ENCODE measurements at places on chromosomes 1 and 21. TPM values are rescaled to one million over a fixed set of nuclear protein-coding genes. Genes with fewer than 3 reads are reported as not detected.

Gene POU3F1
- not detected for total RNA-seq

Gene TSPAN1
- total RNA-seq = 3.6 TPM

Gene CCDC30
- 1.2 TPM for total RNA-seq

Gene DENND4B
- 38.4 TPM for total RNA-seq

Gene HES5
- not detected for total RNA-seq

Gene OR10J1
- total RNA-seq = not detected

Gene SLC27A3
- 2.6 TPM for total RNA-seq

Gene PLA2G5
- total RNA-seq = not detected

Gene CD84
- total RNA-seq = not detected

Gene MTX1
- 72.2 TPM for total RNA-seq

Gene AADACL4
- total RNA-seq = not detected

Gene C1orf141
- total RNA-seq = not detected

Gene FMOD
- 0.21 TPM for total RNA-seq

Gene RAB42
- total RNA-seq = 2.2 TPM
